ENCODE measurements at places on chromosomes 4 and X. TPM values are rescaled to one million over a fixed set of nuclear protein-coding genes. Genes with fewer than 3 reads are reported as not detected.
A peak's percentile ranks its signal among the peaks of the same experiment; 100 is the strongest.

Gene AWAT2
- total RNA-seq = not detected

Gene XKRX
- 8.8 TPM for total RNA-seq

Gene MAMLD1
- total RNA-seq = 2.8 TPM

Gene HMX1
- not detected for total RNA-seq

Gene GYPE
- total RNA-seq = 7.0 TPM

Gene PHOX2B
- total RNA-seq = not detected

Gene CXCL11
- 0.58 TPM for total RNA-seq

Gene PPEF2
- not detected for total RNA-seq

Gene NEXMIF
- total RNA-seq = 1.2 TPM

Gene NXF2B
- not detected for total RNA-seq

Gene OTUD4
- total RNA-seq = 32.7 TPM

DNA sequence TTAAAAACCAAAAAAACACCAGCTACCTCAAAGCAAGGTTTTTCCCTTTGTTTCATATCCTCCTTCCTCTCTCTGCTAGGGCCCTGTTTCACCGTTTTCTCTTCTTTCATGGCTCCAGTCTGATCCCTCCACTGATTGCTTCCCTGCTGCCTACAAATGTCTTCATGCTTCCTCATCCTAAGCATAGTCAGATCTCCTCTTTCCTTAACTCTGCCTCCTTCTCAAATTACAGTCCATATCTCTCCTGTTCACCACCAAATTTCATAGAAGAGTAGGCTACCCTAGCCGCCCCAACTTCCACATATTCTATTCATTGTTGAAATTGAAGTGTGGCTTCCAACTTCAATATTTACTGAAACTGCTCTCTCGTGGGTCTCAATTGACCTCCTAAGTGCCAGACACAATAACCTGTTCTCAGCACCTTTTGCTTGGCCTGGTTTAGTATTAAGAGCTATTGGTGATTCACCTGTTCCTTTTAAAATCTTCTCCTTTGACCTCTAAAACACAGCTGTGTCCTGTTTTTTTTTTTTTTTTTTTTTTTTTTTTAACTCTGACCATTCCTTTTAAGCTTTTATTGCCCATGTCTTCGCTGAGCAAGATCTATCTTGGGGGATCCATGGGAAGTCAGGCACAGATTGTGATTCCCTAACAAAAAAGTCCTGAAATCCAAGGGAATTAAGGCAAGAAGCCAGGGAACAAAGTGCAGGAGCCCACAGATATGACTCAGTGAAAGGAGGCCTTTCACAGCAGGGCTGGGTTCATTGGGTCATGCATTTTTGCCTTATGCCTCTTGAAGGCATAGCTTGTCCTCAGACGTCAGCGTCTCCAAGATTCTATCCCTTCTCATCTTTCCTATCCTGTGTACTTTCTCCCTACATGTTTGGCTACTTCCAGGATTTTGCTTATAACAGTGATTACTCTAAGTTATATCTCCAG is 85.4 kb downstream of the RPS3A start:
- DNase-seq = no peak

DNA sequence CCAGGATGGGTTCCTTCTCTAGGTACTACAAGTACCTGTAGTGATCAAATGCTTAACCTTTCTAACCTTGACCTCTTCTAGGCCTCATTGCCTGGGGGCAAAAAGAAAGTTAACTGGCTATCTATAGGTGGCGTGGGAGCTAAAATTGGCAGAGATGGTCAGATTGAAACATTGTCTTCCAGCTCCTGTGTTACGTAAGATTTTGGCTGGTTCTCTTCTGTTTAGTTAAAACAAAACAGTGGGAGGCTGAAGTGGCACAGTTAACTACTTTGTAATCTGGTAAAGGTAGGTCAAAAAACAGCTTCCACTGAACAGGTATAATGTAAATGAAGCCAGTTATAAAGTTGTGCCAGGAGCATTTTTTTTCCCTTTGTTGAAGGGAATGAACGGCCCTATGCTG is 115.2 kb downstream of the MBNL3 start:
- DNase-seq = no peak

GRCh38 chr4:107993969-107994368 is 4.3 kb downstream of the HADH start:
- DNase-seq = no peak

DNA sequence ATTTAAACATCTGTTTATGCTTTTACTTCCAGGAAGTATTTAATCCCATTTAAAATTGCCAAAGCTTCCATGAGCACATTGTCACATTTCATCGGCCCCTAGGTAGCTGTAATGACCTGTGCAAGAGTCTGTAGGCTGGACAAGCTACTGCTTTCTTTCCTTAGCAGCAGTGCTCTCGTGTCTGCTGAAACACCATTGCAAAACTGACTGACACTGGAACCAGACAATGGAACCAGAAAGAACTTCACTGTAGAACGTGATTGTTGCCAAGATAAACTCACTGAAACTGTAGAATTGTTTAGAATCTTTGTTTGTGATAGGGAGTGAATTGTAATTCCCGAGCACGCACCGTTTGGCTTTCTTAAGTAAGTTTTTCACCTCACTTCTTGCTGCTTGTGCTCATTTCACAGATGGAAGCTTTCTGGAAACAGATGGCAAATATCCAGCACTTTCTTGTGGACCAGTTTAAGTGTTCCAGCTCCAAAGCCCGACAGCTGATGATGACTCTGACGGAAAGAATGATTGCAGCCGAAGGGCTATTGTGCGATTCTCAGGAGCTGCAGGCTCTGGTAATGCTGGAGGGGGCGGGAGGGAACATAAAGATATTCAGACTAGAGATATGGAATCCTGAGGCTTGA is 36.9 kb downstream of the EVC start:
- peak; percentile 93 for DNase-seq

DNA sequence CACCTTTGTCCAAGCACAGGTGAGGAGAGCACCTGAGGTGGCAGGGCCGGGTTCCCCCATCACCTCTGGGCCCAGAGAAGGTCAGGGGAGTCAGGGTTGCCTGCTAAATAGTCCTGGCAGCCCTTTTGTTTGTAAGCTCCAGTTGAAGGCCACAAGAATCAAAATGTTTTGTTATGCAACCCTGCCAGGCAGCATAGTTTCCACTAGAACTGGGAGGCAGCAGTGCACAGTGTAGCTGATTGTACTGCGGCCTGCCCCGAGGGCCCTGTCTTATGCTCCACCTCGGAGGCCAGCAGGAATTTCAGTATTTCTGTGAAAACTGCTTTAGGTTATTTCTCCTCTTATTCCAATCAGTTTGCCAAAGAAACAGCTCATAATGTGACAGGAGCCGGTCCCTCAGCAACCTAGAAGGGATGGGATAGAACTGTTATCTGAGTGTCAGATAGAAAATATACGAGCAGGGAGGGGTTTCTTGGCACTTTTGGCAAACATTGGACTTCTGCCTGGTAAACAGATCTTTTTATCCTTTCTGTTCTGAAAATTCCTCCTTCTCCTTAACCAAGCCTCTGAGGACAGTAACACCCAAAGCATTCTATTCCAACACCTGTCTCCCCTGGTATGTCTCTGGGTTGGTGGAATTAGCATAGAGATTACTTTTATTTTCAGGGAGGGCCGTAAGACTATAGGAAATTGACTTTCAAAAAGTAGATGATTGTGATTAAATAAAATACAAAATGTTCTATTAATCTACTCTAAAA is 93.6 kb downstream of the LNX1 start:
- DNase-seq = peak; percentile 76

- no peak for DNase-seq
These were observed 242.4 kb downstream of the NDST4 start for GRCh38 chr4:114870987-114871386.

GRCh38 chr4:1183985-1184773 is 11.8 kb upstream of the SPON2 start:
- no peak for DNase-seq

- no peak for DNase-seq
These were observed 47.8 kb upstream of the DDX53 start for GRCh38 chrX:22952010-22952409.

DNA sequence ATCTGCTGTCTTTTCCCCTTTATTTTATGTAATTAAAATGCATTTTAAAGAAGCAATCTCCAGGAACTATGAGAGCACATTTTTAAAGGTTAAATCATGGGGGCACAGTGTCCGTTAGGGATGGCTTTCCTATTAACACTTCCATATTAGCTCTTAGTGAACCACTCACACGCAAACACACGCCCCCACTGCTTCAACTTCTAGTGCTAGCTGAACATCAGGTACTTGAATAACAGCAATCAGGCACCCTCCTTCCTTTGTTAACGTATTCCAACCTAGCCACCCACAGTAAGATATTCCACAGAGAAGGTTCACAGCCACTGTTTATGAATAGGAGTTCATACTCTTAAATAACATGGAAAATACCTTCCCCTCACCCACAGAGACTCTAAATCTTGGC is 9.3 kb downstream of the TMEM255A start:
- no peak for DNase-seq

- peak; percentile 98 for DNase-seq
These were observed at the start of gene FAM13A for GRCh38 chr4:89056953-89057398. Gene FAM13A, minus strand, starts transcription at chr4:89057185. Its CDS starts 221 bp downstream, at chr4:89056964.

DNA sequence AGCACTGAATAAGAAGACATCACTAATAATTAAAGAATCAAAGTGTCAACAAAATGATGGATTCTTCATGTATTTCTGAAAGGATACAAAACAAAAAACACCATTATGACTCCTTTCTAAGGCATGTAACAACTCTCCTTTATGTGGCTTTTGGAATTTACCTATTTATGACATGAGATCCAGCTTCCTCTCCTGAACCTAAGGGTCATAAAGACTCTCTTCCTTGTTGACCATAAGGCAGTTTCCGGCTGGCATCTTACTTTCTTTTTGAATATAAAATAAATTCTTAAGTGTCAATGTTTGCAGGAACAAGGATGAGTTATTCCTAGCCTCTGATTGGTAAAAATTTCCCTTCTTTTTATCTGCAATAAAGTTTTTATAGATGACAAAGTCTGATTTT is 111.1 kb upstream of the GRPR start:
- DNase-seq = no peak

- no peak for DNase-seq
These were observed 36.9 kb upstream of the PRSS12 start for GRCh38 chr4:118389721-118390120.

DNA sequence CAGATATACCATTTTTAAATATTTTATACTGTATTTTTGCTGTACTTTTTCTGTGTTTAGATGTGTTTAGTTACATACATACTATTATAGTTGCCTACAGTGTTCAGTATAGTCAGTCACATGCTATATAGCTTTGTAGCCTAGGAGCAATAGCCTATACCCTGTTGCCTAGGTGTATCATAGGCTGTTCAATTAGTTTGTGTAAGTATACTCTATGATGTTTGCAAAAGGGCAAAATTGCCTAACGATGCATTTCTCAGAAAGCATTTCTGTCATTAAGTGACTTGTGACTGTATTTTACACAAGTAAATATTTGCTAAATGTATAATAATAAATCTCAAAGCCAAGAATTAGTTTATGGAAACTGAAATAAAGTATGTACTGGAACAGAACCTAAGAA is 9.5 kb downstream of the ETFDH start:
- DNase-seq = no peak

DNA sequence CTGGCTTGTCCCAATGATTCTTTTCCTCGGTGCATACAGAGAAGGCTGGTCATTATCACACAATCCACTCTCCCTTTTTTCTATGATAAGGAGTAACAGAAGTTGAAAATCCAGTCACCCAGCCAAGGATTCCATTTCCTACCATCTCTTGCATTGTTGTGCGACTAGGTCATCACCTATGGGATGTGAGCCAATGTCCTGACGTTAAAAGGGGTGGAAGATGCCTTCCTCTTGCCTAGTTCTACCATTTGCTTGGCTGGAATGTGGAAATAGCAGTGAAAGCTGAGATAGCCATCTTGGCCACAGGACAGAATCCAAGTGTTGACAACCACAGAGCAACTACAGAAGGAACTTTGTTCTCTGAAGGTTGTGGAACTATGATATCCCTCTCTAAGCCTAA is 132.2 kb upstream of the KIT start:
- no peak for DNase-seq

- no peak for DNase-seq
These were observed 1077.3 kb downstream of the RAPGEF2 start for GRCh38 chr4:160180211-160180610.

- peak; percentile 45 for DNase-seq
These were observed 1870.5 kb upstream of the TENM3 start for GRCh38 chr4:180372691-180373090.

DNA sequence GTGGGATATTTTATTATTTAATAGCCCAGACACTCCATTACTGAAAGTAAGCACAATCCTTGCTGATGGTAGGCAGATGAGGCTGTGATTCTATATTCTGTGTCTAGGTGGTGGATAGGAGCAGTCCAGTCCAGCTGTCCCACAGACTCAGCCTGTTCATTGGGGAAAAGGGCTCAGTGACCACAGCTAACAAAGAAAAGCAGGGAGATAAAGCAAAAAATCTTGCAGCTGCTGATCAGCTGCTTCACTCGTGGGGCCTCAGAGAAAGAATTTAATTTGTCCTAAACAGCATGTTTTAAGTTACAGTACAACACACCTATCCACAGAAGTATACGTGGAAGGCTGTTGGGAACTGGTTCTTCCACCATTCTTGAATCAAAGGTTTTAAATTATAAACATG is 40.7 kb upstream of the ANK2 start:
- peak; percentile 7 for DNase-seq

GRCh38 chr4:41532882-41533281 is 5.1 kb upstream of the LIMCH1 start:
- peak; percentile 79 for DNase-seq

- DNase-seq = peak; percentile 56
These were observed 1.1 kb downstream of the RNF150 start for GRCh38 chr4:141132072-141132708.

GRCh38 chr4:188680004-188680666 is 540.9 kb downstream of the TRIML1 start:
- no peak for DNase-seq

DNA sequence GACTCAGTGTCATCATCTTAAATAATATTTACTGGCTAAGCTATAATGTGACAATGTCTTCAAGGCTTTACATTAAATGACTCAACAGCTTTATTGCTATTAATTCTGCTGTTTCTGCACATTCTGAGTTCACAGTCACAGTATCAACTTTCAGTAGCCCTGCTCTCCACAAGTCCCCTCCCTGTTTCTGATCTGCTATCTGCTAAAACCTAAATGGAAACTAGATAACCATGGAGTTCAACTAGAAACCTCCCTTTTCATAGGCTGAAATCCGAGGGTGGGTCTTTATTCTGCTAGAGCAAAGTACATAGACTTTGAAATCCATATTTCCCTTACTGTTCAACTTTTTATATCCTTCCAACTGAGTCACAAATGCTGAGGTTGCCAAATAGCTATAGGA is 5.4 kb upstream of the ACE2 start:
- DNase-seq = no peak

GRCh38 chrX:130694983-130695382 is 208.0 kb downstream of the ENOX2 start:
- DNase-seq = no peak

DNA sequence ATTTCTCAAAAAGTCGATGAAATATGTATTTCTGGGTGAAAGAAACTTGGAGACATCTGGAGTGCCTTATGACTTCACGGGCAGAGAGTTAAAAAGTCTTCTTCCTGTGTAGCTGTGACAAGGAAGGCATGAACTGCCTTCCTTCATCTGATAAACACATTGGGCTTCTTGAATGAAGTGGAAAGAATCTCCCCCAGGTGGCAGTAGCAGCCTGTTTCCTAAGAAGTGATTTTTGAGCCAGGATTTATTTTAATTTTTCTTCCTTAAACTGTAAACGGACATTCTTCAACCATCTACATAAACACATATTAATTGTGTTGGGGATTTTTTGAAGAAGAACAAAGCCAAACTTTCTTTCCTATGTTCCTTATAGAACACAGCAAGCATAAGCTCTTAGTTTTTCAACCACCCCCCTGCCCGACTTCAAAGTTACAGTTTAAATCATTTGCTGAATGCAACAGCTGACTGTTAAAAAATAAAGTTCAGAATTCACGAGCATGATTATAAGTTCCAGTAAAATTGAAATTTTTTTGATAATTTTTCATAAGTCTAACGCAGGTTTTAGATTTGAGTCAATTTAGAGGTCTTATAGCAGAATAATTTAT is 980 bp upstream of the GIMD1 start:
- peak; percentile 42 for DNase-seq

All from lung (tissue), 17 donors.